Muscle of leg (tissue), 16 donors: ENCODE measurements at places on chromosomes 7 and 10. TPM values are rescaled to one million over a fixed set of nuclear protein-coding genes. Genes with fewer than 3 reads are reported as not detected.
A peak's percentile ranks its signal among the peaks of the same experiment; 100 is the strongest.

DNA sequence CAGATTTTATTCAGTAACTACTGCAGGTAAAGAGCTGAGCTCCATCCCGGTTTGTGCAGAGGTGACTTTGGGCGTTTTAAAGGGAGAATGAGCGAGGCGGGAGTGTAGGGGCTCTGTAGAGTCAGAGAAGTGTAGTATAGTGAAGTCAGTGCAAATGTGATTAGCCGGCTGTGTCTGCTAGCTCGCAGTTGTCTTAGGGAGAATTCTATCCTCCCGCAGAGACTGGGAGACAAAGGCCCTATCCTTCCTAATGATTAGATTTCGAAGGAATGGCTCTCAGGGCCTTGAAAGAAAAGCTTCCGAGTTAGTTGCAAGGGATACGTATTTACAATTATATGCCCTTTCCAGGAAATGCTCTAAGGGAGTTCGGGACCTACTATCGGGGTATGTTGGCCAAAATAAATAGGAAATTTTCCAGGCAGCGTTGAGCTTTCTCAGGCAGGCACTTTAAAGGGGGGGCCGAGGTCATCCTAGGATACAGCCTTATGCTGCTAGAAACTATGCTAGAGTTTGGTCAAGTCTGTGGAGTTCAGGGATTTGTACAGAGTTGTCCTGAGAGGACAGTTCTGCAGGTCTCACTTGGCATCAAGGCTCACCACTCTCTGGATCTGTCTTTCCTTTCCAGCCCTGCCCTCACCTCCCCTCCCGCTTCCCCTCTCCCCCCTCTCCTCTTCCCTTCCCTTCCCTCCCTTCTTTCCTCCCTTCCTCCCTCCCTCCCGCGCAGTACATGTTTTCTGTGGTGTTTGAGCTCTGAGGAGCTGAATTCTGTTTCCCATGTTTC lies 825 bp downstream of the MRPL32 start:
- DNase-seq: peak; percentile 77

- no peak for DNase-seq
Observed at GRCh38 chr10:58586282-58587245, 73.9 kb downstream of the BICC1 start.

RARRES2 gene
- 65.7 TPM for polyA plus RNA-seq

DNA sequence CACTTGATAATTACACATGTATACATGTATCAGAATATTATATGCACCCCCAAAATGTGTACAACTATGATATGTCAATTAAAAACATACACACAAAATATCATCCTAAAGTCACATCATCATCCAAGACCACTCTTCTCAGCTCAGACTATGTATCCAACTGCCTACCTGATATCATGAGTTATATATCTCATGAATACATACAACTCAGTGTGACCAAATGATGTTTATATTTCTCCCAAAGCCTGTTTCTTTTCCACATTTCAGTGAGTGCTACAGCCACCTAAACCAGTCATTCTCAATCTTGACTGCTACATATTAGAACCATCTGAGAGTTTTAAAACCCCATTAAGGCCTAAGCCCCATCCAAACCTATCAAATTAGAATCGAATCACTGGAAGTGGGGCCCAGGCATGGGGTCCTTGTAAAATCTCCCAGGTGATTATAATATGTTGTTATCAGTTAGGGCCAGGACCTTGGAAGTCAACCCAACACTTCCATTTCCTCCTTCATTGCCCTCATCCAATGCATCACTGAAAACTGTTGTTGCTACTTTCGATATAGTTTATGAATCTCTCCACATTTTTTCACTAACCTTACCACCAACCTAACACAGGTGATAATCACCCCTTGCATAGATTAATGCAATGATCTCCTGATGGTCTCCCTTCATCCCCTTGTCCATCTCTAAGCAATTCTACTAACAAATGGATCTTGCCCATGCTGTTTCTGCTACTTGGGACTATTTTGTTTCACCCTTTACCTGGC lies 53.8 kb upstream of the ITGB8 start:
- DNase-seq: no peak

PRSS37 gene
- 0.19 TPM for polyA plus RNA-seq

PDK4 gene
- polyA plus RNA-seq: 13.9 TPM
